ENCODE measurements at places on chromosomes 11 and 22.

DNA sequence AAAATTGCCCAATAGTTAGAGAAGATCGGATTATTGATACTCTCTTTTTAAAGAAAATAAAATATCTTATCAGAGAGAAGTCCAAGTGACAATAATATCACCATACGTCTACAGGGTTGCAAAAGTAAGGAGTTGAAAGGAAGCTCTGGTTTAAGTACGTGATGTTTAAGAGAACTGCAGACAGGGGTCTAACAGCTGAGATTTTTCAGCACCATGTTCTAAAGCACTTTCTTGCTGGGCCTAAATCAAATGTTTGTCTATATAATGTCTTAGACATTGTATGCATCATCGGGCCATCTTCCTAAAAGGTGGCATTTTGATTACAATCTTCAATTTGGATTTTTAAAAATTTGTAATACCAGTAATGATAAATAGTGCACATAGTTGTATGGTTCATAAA lies 133.3 kb downstream of the RRAS2 start:
- no peak for DNase-seq

- DNase-seq: no peak
Observed at GRCh38 chr22:49879871-49880270, 26.2 kb downstream of the ZBED4 start.

DNA sequence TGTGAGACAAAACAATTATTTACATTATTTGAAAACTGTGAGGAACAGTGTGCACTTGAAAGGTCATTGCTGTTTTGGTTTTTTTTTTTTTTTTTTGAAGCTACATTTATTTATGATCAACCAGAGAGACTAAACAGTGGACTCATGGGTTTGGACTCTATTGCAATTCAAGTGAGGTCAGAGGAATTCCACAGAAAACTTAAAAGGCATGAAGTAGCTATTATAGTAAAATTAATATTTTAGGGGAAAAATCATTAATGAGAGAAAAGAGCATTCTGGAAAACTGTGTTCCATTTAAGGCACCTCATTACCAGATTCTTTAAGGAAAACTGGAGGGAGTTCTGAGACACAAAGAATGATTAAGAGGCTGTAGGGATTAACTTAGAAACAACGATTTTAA lies 102.8 kb downstream of the WNT11 start:
- no peak for DNase-seq

DNA sequence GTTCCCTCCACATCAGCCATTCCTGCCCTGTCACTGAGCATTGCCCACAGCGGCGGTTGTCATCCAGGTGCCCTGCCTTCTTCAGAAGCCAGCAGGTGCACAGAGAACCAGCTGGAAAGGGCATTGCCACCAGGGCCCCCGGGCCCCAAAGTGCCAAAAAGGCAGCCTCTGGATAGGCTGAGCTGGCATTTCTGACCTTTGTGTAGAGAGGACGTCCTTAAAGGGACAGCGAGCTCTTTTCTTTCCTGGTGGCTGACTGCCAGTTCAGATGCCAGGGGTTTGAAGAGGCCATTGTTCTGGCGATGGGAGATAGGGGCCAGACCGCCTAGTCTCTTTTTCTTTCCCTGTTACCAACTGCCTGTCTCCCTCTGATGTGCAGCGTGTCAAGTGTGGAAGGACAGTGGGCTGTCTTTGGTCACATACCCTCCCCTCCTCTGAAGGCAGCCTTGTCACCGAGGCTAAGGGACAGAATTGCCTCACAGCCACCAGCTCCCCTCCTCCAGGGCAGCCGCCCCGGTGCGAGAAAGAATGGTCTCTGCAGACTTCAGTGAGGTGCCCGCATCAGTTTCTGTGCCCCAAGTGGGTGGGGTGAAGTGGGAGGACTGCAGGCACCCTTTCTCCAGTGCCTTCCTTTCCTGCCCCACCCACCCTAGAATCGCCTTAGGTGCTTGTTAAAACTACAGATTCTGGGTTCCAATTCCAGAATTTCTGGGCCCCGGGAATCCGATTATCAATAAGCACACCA lies 109.6 kb downstream of the SCN3B start:
- DNase-seq: no peak

DNA sequence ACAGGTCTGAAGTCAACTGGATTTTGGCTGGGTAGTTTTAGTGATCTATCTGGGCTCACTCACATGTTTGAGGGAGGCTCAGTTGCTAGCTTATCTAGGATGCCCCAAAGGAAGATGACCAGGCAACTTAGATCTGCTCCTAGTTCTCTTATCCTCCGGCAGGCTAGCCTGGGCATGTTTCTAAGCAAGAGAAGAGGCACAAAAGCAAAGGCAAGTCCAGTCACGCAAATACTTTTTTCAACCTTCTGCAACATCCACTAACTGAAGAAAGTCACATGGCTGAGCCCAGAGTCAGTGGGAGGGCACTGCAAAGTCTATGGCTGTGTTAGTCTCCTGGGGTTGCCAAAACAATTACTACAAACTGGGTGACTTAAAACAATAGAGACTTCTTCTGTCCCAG lies 32.9 kb upstream of the FSHB start:
- no peak for DNase-seq

DNA sequence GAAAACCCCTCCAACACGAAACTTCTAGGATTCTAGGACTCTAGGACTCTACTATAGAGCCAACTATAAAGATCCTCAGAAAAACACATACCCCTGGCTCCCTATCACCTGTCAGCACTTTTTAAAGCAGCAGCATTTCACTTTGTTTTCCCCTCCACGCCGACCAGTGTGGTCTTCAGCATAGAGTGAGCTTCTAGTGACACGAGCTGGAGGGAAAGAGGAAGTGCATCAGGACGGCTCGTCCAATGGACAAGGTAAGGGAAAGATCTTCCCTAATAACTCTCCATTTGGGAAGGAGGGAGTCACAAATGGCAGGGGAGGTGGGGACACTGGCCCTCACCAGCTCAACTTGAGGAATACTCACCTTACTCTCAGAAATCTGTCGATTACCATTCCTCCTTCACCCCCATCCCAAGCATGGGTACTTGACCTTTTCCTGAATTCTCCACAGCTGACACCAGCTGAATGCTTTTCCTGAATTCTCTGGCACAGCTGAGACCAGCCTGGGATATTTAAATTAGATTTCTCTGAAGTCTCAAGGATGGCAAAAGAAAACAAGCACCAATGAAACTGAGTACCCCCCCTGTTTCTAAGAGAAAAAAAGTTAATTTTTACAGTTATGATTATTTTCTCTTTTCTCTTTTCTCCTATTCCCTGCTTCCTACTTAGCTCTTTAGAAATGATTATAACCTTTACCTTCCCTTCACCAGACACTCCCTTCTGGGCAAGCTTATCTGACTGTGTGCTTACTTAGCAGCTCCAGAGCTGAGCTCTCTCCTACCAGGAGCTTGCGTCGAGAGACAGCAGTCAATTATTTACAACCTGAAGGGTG lies 33.3 kb upstream of the NNMT start:
- DNase-seq: no peak

DNA sequence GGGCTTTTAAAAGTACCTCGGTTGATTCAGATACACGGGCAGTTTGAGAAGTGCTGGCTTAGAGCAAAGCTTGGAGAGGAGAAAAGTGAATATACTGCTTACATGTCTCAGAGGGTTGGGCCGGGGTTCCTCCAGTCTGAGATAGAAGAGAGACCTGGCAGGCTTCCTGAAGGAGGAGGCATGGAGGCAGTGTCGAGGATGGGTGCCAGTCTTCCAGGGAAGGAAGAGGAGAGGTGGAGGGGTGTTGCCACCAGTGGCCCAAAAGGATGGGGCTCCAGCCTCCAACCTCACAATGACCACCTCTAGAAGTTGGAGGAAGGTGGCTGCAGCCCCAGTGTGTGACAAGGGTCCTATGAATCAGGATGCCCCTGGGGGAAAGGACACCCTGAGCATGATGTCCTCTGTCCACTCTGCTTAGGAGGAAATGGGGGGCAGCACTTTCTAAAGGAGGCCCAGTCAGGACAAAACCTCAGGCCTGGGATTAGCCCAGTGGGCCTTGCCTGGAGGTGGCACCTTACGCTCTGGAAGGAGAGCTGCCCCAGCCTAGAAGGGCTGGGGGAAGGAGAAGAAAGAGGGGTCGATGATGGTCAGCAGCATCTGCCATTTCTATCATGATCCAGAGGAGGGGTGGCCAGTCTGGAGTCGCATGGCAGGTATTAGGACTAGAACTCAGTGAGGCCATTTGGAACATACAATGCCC lies 65.2 kb downstream of the CD82 start:
- DNase-seq: no peak

- DNase-seq: no peak
Observed at GRCh38 chr22:18103527-18104269, 6.9 kb upstream of the TUBA8 start.
